Muscle of arm (tissue), 14 donors: ENCODE measurements at places on chromosomes 16 and 17. TPM values are rescaled to one million over a fixed set of nuclear protein-coding genes. Genes with fewer than 3 reads are reported as not detected.

PLXDC1 gene
- 11.6 TPM for polyA plus RNA-seq

ABCA9 gene
- polyA plus RNA-seq = 32.0 TPM

CD300A gene
- polyA plus RNA-seq = not detected

KRTAP16-1 gene
- not detected for polyA plus RNA-seq

CPSF4L gene
- not detected for polyA plus RNA-seq

TMEM235 gene
- 0.08 TPM for polyA plus RNA-seq

SECTM1 gene
- polyA plus RNA-seq = 3.2 TPM

THRA gene
- 75.6 TPM for polyA plus RNA-seq

EMC8 gene
- polyA plus RNA-seq = 18.2 TPM

OR4D1 gene
- polyA plus RNA-seq = not detected

TBC1D3 gene
- not detected for polyA plus RNA-seq

CLDN6 gene
- not detected for polyA plus RNA-seq

FGF11 gene
- polyA plus RNA-seq = 2.3 TPM

KRTAP17-1 gene
- polyA plus RNA-seq = not detected

SLC16A5 gene
- polyA plus RNA-seq = 7.0 TPM

SPEM2 gene
- not detected for polyA plus RNA-seq

KRT12 gene
- polyA plus RNA-seq = not detected

MMP28 gene
- polyA plus RNA-seq = 3.0 TPM

GP1BA gene
- 1.1 TPM for polyA plus RNA-seq

CLEC19A gene
- 0.31 TPM for polyA plus RNA-seq

SDR42E1 gene
- 0.23 TPM for polyA plus RNA-seq

SSTR5 gene
- not detected for polyA plus RNA-seq

JPH3 gene
- polyA plus RNA-seq = 0.28 TPM

SLC38A8 gene
- not detected for polyA plus RNA-seq

CA4 gene
- not detected for polyA plus RNA-seq

SSH2 gene
- polyA plus RNA-seq = 20.7 TPM

GINS2 gene
- not detected for polyA plus RNA-seq

OSGIN1 gene
- 0.38 TPM for polyA plus RNA-seq

CES5A gene
- polyA plus RNA-seq = not detected

PTGES3L gene
- 74.7 TPM for polyA plus RNA-seq

HSPB9 gene
- polyA plus RNA-seq = 0.36 TPM

PITPNM3 gene
- polyA plus RNA-seq = 4.9 TPM

IL17C gene
- not detected for polyA plus RNA-seq

HELZ gene
- polyA plus RNA-seq = 25.2 TPM
